ENCODE measurements at places on chromosomes 7 and 10. TPM values are rescaled to one million over a fixed set of nuclear protein-coding genes. Genes with fewer than 3 reads are reported as not detected.

GRCh38 chr10:82212753-82213152 is 337.8 kb downstream of the NRG3 start:
- no peak for DNase-seq
- H3K36me3 ChIP-seq: no peaks in the 10 kb centered on the region
- peaks cover 14% of the 10 kb centered on the region for H3K4me1 ChIP-seq

DNA sequence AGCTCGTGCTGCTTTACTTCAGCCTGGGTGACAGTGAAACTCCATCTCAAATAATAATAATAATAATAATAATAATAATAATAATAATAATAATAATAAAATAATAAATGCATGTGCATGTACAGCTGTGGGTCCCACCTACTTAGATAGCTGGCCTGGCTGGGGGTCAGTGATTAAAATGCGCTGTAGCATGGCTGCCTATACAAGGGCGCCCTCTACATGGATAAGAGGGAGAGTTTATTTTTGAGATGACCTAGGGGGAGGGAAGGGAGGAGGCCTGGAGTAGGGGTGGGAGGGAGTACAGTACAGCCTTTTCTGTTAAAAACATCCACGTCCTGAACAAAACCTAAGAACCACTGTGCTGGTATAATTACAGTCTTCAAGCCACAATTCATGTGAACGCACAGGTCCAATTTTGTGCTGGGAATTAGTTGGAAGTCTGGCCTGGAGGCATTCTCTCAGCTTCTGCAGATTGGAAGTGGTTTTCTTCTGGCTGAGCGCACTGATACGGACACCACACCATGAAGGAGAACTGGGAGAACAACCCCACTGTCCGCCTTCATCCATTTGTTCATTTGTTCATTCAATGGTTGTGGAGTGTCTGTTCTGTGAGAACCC is 146.5 kb downstream of the TMEM178B start:
- no peak overlapping the region for H3K4me3 ChIP-seq
- no peak overlapping the region for H3K27ac ChIP-seq
- H3K27me3 ChIP-seq: no peaks in the 10 kb centered on the region

- no peaks in the 10 kb centered on the region for H3K27me3 ChIP-seq
- peaks cover 37% of the 10 kb centered on the region for H3K4me1 ChIP-seq
- no peak overlapping the region for H3K27ac ChIP-seq
- H3K36me3 ChIP-seq: no peaks in the 10 kb centered on the region
These were observed 242.4 kb upstream of the GLI3 start for GRCh38 chr7:42479452-42479815.

GRCh38 chr10:30114881-30115625 is 55.7 kb upstream of the JCAD start:
- H3K27me3 ChIP-seq: no peaks in the 10 kb centered on the region
- H3K27ac ChIP-seq: no peak overlapping the region
- no peak for DNase-seq
- no peaks in the 10 kb centered on the region for H3K36me3 ChIP-seq

DNA sequence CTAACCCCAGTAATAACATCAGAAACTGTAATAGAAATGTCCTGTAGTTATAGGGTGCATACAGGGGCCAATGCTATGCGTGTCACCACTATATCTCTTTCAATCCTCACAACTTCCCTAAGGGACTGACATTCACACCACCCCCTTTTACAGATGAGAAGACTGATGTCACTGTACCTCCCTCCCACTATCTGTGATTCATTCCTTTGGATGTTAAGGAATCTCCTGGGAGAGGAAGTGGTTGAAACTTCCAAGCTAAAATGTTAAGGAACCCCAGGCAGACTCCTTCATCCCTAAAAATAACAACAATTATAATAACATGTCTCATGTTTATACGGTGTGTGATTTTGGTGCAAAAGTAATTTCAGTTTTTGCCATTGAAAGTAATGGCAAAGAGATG is 5.4 kb downstream of the COL13A1 start:
- no peak overlapping the region for H3K27ac ChIP-seq
- peaks cover 38% of the 10 kb centered on the region for H3K4me1 ChIP-seq
- H3K27me3 ChIP-seq: peaks cover 33% of the 10 kb centered on the region
- no peak overlapping the region for H3K4me3 ChIP-seq
- no peaks in the 10 kb centered on the region for H3K36me3 ChIP-seq

GRCh38 chr10:68752711-68753350 is 31.8 kb downstream of the CCAR1 start:
- no peaks in the 10 kb centered on the region for H3K27me3 ChIP-seq
- H3K36me3 ChIP-seq: peaks cover 82% of the 10 kb centered on the region
- DNase-seq: no peak
- no peak overlapping the region for H3K27ac ChIP-seq
- H3K4me3 ChIP-seq: no peak overlapping the region
- H3K4me1 ChIP-seq: no peaks in the 10 kb centered on the region

DNA sequence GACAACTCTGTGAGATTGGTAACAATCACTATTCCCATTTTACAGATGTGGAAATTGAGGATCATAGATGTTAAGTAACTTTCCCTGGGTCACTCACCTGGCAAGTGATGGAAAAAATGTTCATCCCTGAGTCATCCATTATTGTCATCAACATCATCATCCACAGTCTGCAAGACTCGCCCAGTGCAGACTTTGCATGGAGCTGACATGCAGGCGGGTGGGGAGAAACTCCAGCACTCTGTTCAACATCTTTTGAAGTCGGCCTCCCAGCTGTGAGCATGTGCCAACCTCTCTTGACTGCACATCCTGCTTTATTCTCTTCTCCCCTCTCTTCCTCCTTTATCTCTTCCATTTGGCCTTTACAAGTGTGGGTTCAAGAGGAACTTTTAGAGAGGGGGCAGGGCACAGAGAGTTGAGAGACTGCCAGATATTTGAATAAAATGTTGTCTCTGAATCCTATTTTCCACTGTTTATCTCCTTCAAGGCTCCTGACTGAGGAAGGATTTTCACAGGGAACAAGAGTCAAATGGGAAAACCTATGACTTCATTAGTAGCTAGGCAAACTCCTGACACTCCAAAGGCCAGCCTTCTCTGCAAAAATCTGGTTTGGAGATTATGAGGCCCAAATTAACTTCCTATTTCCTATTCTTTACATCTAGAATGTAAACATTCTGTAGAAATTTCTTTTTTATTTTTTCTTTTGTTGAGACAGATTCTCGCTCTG is 283.7 kb upstream of the PODXL start:
- no peak overlapping the region for H3K27ac ChIP-seq
- no peak overlapping the region for H3K4me3 ChIP-seq
- peaks cover 3% of the 10 kb centered on the region for H3K27me3 ChIP-seq
- no peaks in the 10 kb centered on the region for H3K36me3 ChIP-seq
- H3K4me1 ChIP-seq: peaks cover 7% of the 10 kb centered on the region

DNA sequence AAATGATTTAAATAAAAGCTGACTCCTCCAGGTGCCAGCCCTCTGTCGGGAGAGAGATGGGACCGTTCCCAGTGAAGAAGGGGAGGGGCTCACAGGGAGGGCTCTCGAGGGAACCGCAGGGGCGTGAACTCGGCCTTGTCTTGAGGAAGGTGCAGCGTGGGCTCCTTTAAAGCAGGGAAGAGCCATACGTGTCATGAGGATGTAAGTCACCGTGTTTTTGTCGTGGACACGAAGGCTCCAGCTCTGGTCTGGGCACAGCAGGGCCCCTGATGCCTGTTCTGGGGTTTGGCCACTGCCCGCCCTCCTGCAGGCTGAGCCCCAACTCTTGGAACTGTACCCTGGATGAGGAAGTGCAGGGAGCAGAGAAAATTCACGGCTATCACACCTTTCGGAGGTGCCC is 45.0 kb downstream of the JAKMIP3 start:
- no peaks in the 10 kb centered on the region for H3K36me3 ChIP-seq
- no peaks in the 10 kb centered on the region for H3K27me3 ChIP-seq
- H3K4me1 ChIP-seq: no peaks in the 10 kb centered on the region
- H3K27ac ChIP-seq: no peak overlapping the region
- H3K4me3 ChIP-seq: no peak overlapping the region
- peak; percentile 8 for DNase-seq

- no peak overlapping the region for H3K27ac ChIP-seq
These were observed 54.0 kb downstream of the ANK3 start for GRCh38 chr10:60335708-60336107.

DNA sequence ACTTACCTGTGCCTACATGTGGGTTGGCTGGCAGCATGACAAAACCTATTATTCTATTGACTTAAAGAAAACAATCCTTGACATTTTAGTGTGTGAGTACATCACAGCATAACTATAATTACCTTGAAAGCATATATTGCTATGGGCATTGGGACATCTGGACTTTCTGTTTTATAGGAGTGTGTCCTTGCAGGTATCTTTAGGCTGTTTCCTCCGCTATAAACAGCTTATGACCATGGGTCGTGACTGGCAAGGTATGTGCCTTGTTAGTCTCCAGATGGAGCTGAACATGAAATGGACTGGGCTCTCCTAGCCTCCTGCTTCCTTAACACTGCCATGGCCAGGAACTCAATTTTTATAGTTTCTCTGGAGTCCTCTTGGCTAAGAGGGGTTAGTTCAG is 317.4 kb upstream of the COBL start:
- no peak for DNase-seq
- no peak overlapping the region for H3K4me3 ChIP-seq
- H3K36me3 ChIP-seq: no peaks in the 10 kb centered on the region
- no peak overlapping the region for H3K27ac ChIP-seq
- no peaks in the 10 kb centered on the region for H3K27me3 ChIP-seq

- H3K4me1 ChIP-seq: peaks cover 11% of the 10 kb centered on the region
- peaks cover 18% of the 10 kb centered on the region for H3K27me3 ChIP-seq
- no peak overlapping the region for H3K4me3 ChIP-seq
- DNase-seq: no peak
- no peak overlapping the region for H3K27ac ChIP-seq
These were observed 370.4 kb downstream of the TNS3 start for GRCh38 chr7:47211519-47211973.

GRCh38 chr7:43749383-43749940 is 9.0 kb upstream of the BLVRA start:
- no peak overlapping the region for H3K4me3 ChIP-seq
- H3K4me1 ChIP-seq: peaks cover 4% of the 10 kb centered on the region
- DNase-seq: no peak
- H3K27me3 ChIP-seq: peaks cover 4% of the 10 kb centered on the region
- H3K27ac ChIP-seq: no peak overlapping the region

- no peak overlapping the region for H3K27ac ChIP-seq
- H3K4me3 ChIP-seq: no peak overlapping the region
- no peaks in the 10 kb centered on the region for H3K36me3 ChIP-seq
- H3K27me3 ChIP-seq: no peaks in the 10 kb centered on the region
These were observed 147.3 kb downstream of the NRCAM start for GRCh38 chr7:108308903-108309302.

DNA sequence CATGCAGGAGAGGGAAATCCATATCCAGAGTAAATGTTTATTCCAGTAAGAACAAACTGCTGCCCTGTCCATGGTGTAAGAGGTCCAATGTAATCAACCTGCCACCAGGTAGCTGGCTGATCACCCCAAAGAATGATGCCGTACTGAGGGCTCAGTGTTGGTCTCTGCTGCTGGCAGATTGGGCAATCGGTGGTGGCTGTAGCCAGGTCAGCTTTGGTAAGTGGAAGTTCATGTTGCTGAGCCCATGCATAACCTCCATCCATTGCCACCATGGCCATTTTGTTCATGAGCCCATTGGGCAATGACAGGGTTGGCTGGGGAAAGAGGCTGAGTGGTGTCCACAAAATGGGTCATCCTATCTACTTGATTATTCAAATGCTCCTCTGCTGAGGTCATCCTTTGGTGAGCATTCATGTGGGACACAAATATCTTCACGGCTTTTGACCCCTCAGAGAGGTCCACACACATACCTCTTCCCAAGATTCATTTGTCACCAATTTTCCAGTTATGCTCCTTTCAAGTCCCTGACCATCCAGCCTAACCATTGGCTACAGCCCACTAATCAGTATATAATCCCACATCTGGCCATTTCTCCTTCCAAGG is 23.3 kb upstream of the PAPSS2 start:
- no peak for DNase-seq
- peaks cover 18% of the 10 kb centered on the region for H3K36me3 ChIP-seq
- peaks cover 2% of the 10 kb centered on the region for H3K27me3 ChIP-seq
- no peak overlapping the region for H3K4me3 ChIP-seq

GRCh38 chr10:35492386-35493195 is 112.5 kb upstream of the GJD4 start:
- 0 out of 2 replicates have a peak, but pooled peaks cover 2% of the 10 kb centered on the region for H3K36me3 ChIP-seq
- no peaks in the 10 kb centered on the region for H3K27me3 ChIP-seq
- H3K27ac ChIP-seq: peak overlapping the region; percentile 28
- H3K4me3 ChIP-seq: no peak overlapping the region
- peaks cover 39% of the 10 kb centered on the region for H3K4me1 ChIP-seq

- peaks cover 53% of the 10 kb centered on the region for H3K27me3 ChIP-seq
- no peak overlapping the region for H3K27ac ChIP-seq
- no peak overlapping the region for H3K4me3 ChIP-seq
- peaks cover 21% of the 10 kb centered on the region for H3K4me1 ChIP-seq
- no peak for DNase-seq
These were observed 3.4 kb downstream of the ADRA2A start for GRCh38 chr10:111080224-111080623.

DNA sequence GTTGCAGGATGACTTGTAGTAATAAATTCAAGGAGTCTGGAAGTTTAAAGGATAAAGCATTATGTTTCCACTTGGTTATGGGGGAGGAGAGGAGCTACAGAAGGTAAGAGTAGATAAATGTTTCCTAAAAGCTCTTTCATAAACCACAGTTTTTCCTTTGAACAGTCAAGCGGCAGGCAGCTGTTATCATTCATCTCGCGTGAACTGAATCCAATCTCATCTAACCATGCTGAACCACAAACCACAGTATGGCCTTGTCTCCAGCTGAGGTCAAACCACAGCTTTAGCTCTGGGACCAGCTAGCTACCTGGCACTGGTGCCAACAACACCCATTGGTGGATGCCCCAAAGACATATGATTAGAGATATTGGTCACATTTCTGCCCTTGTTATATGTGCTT is 63.3 kb downstream of the NOC3L start:
- H3K36me3 ChIP-seq: no peaks in the 10 kb centered on the region
- H3K27me3 ChIP-seq: no peaks in the 10 kb centered on the region
- H3K27ac ChIP-seq: no peak overlapping the region
- no peaks in the 10 kb centered on the region for H3K4me1 ChIP-seq

GRCh38 chr7:158318511-158318913 is 269.1 kb downstream of the PTPRN2 start:
- no peak overlapping the region for H3K4me3 ChIP-seq
- H3K27me3 ChIP-seq: peaks cover 8% of the 10 kb centered on the region
- no peak overlapping the region for H3K27ac ChIP-seq
- peak; percentile 41 for DNase-seq
- peaks cover 25% of the 10 kb centered on the region for H3K36me3 ChIP-seq
- H3K4me1 ChIP-seq: peaks cover 21% of the 10 kb centered on the region

DNA sequence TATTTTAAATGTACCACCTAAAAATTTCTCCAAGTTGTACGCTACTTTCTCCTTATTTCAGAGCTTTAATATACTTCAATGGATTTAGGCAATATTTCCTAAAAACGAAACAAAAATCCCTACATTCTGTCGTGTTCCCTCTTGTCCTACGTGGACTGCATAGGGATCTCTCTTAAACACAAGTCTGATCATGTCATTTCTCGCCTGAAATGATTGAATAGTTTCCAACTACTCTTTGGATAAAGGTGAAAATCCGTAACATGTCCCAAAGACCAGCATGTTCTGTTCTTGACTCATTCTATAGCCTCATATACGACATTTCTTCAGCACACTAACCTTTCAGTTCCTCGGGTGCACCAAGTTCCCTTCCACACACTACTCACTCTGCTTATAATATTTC is 17.7 kb upstream of the TPK1 start:
- peaks cover 11% of the 10 kb centered on the region for H3K4me1 ChIP-seq
- H3K27ac ChIP-seq: no peak overlapping the region
- DNase-seq: no peak

The FKBP6 gene
- total RNA-seq: 0.09 TPM

The TBXAS1 gene
- total RNA-seq: 2.3 TPM

The GCK gene
- 4.5 TPM for total RNA-seq

The OPALIN gene
- total RNA-seq: not detected

The MRPS16 gene
- 157 TPM for total RNA-seq

The HOXA1 gene
- total RNA-seq: not detected

The INSYN2A gene
- total RNA-seq: 0.13 TPM

The INA gene
- 20.3 TPM for total RNA-seq

The KCP gene
- 2.5 TPM for total RNA-seq
